ENCODE measurements at places on chromosomes 12 and 14.

GRCh38 chr12:6363330-6364043 lies 11.9 kb downstream of the SCNN1A start:
- DNase-seq, result no peak

GRCh38 chr12:82923935-82924334 lies 237.2 kb downstream of the TMTC2 start:
- DNase-seq, result no peak

DNA sequence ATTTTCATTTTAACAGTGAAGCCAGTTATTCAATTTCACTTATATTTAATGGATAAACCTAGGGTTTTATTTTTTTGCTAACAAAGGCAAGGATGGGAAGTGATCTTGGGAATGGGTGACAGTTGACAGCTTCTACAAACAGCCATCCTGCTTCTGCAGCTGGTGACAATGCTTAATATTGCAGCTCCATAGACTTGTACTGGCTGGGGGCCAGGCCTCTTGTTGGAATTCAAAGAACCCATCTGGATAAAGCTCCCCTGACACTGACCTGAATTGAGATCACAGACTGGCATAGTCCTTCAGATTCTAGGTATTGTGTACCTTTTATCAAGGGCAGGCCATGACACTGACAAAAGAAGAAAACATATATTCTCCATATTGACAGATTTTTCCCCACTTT lies 664.6 kb upstream of the FOXG1 start:
- no peak for DNase-seq

- DNase-seq, result no peak
These were observed 17.5 kb downstream of the AMN start for GRCh38 chr14:102939820-102940561.

DNA sequence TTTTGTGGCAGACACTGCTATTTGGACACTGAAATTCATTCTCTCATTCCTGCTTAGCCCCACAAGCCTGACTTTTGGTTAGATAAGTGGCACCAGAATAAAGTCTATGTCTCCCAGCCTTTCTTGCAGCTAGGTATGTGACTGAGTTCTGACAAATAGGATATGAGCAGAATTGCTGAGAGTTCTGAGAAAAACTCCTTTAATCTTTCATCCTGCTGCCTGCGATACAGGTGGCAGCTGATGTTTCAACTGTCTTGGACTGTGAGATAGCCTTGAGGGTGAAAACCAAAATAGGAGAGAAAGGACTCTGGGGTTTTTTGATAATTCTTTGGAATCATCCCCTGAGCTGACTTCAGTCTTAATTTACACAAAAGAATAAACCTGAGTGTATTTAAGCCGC lies 55.8 kb downstream of the MBIP start:
- DNase-seq, result no peak

GRCh38 chr14:30648471-30648870 lies 26.4 kb downstream of the SCFD1 start:
- no peak for DNase-seq

- DNase-seq, result no peak
These were observed 8.7 kb upstream of the ITFG2 start for GRCh38 chr12:2803635-2804392.

DNA sequence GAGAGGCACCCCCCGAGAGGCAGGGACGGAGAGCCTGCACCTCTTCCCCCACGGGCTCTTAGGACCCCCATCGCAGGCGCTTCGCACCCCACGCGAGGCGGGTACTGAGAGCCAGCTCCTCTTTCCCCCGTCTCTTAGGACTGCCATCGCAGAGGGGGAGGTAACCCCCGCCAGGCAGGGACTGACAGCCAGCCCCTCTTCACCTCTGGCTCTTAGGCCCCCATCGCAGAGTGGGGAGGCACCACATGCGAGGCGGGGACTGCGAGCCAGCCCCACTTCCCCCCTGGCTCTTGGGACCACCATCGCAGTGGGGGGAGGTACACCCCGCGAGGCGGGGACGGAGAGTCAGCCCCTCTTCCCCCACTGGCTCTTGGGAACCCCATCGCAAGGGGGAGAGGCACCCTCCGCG lies 46.1 kb downstream of the DDX11 start:
- no peak for DNase-seq

GRCh38 chr12:20142956-20143355 lies 225.4 kb upstream of the PDE3A start:
- no peak for DNase-seq

DNA sequence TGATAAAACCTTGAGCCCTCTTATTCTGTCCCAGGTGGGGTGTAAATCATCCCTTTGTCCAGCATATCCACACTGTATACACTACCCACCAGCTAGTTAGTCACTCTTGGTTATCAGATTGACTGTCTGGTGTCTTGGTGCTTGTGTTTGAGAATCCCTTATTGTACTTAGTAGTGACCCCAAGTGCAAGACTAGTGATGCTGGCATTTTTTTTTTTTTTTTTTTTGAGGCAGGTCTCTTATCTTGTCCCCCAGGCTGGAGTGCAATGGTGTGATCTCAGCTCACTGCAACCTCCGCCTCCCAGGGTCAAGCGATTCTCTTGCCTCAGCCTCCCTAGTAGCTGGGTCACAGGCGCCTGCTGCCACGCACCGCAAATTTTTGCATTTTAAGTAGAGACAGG lies 5.8 kb downstream of the VRK1 start:
- DNase-seq, result no peak

- DNase-seq, result no peak
These were observed 24.4 kb upstream of the PTPRQ start for GRCh38 chr12:80419644-80420043.

- no peak for DNase-seq
These were observed 65.6 kb upstream of the RMST start for GRCh38 chr12:97397008-97397407.

GRCh38 chr12:112905451-112906089 lies 1.2 kb upstream of the OAS1 start:
- no peak for DNase-seq

DNA sequence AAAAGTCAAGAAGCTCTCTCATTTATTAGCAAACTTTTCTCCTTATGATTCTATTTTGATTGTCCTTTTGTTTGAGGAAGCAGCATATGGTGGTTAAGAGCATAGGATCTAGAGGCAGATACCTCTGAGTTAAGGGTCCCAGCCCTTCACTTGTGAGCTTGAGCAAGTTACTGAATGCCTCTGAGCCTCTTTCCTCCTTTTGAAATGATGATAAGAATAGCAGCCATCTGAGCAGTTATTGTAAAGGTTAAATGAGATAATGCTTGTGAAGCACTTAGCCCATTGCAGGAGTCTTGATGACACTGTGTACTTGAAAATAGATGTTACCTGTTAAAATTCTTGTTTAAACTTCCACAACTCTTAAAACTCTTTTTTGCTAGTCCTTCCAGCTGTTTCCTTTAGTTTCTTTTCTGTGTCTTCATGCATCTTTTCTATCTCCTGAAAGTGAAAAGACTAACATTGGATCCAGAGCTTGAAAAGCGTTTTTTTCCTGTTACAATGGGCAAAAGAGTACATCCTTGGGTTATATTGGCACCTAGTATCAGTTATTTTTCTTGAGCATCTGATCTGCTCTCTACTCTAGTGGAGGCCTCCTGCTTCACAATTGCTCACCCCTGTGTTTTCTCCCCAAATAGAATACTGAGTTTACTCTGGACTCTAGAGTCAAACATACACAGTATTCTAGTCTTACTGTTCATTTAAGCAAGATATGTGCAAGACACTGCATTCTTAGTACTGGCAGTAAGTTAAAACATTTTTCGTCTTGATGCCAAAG lies 3.1 kb downstream of the HIF1A start:
- DNase-seq, result no peak

DNA sequence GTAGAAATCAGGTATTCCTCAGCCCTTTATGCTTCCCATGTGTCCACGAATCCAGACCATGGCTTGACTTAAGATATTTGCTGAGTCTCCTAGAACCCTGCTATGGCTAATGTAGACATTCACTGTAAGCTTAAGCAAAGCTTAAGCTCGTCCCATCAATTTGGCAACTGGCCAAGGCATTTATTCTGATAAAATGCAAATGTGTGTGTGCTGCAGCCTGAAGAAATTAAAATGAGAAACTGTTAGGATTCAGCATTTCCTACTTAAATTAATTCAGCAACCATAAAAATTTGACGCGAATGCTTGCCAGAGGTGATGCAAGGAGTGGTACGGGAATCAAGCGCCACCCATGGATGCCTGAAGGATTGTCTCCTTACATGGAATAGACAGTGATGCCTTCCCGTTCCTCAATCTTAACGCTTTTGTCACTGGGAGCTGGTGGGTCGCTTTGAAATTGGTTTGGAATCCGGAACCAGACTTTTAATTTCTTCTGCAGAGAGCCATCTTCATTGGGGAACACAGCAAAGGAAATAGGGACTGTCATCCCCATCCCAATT lies 13.2 kb downstream of the HEBP1 start:
- DNase-seq, result no peak

- peak; percentile 26 for DNase-seq
These were observed 107.9 kb downstream of the PTPRQ start for GRCh38 chr12:80551897-80552296.

- DNase-seq, result peak; percentile 77
These were observed 37.7 kb upstream of the FOXJ2 start for GRCh38 chr12:7994731-7995205.

DNA sequence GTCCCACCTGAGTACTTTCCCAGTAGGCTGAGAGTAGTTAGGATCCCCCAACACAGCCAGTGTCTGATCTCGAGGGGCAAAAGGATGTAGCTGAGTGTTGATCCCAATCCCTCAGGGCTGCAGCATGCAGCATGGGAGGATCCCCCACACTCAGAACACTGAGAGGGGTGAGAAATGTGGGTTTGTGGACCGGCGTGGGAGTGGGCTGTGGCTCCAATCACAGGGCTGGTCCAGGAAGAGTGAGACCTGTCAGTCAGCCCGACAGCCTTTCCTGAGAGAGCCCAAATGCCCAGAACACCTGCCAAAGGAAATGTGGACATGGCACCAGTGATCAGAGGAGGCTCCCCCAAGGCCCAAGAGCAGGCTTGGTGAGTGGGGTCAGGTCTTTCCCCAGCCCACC lies 228.3 kb upstream of the MGAT4C start:
- DNase-seq, result no peak

- DNase-seq, result no peak
These were observed 36.3 kb upstream of the SLC2A13 start for GRCh38 chr12:40142001-40142744.

DNA sequence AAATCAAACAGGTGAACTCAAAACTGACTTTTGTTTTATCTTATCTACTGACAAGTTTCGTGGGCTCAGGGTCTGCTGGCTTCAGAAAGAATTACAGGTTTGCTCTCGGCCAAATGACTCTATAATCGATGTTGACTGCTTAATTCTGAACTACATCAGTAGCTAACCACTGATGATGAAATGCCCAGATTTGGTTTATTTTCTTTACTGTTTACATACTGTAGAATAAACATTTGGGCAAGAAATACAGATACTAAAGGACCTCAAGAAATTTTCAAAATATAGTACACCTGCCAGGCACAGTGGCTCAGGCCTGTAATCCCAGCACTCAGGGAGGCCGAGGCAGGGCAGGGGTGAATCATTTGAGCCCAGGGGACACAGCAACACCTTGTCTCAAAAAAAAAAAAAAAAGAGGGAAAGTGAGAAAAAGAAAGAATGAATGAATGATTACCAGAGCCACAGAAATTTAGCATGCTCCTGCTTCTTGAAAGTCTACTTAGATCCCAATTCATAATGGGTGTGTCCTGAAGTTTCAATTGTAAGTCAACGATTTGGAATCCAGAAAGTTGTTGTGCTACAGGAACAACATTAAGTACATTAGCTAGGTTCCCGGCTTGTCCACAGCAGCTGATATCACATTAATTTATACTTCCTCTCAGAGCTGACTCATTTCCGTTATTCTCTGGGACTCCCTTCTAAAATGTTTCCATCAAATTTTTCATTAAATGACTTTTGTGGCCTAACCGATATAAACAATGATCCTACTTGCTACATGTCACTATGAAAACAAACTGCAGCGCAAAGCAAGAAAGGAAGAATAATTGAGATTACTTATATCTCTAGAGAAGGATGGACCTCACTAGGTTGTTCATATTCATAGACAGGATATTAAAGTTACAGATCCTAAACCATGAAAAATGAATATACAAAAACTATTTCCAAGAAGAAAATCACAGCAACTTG lies 134.3 kb downstream of the MED13L start:
- no peak for DNase-seq

Data from keratinocyte (primary cell).